Esophagus squamous epithelium (tissue), 5 donors: ENCODE measurements at places on chromosomes 7 and 10.

GRCh38 chr7:1817061-1817712 lies 147.1 kb downstream of the ELFN1 start:
- DNase-seq = no peak

GRCh38 chr7:37832194-37832593 lies 16.2 kb upstream of the NME8 start:
- DNase-seq = no peak

- DNase-seq = no peak
These were observed 214.8 kb downstream of the KLF6 start for GRCh38 chr10:3570131-3570729.

GRCh38 chr7:82675396-82675795 lies 231.8 kb upstream of the CACNA2D1 start:
- DNase-seq = no peak
